ENCODE measurements at places on chromosomes 7 and 10. TPM values are rescaled to one million over a fixed set of nuclear protein-coding genes. Genes with fewer than 3 reads are reported as not detected.

DNA sequence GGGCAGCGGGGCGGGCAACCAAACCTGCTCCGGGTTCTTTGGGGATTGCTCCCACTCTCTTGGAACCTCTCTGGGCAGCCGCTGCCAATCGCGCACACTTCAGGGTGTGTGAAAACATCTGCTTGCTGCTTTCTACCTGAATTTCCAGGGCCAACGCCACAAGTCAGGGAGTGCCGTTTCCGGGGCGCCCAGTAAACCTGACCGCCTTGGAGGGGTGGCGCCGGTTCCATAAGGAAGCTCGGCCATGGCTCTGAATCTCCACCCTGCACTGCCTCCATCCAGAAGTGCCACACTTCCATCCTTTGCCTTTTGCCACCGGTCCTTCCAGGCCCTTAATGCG is 679 bp upstream of the AFAP1L2 start:
- H3K27me3 ChIP-seq, result peaks cover 67% of the 10 kb centered on the region
- no peak for DNase-seq
- H3K4me1 ChIP-seq, result peaks cover 18% of the 10 kb centered on the region

DNA sequence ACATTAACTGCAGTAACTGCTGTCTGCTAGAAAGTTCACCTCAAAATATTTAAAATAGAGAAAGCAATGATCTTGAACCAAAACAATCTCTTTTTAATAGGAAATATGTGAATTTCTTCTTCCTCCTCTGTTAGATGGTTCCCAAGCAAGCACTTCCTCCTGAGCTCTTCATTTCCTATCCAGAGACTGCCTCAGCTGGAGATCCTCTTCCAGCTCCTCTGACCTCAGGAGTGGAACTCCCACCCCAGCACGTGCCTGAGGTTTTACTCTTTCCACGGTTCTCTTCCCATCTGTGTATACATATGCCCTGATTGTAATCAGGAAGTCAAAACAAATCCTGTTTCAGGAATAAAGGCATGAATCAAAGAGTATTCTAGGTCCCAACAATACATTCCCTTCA is 5.6 kb downstream of the DENND11 start:
- no peak overlapping the region for H3K4me3 ChIP-seq
- no peak overlapping the region for H3K27ac ChIP-seq
- DNase-seq, result no peak
- peaks cover 12% of the 10 kb centered on the region for H3K4me1 ChIP-seq

DNA sequence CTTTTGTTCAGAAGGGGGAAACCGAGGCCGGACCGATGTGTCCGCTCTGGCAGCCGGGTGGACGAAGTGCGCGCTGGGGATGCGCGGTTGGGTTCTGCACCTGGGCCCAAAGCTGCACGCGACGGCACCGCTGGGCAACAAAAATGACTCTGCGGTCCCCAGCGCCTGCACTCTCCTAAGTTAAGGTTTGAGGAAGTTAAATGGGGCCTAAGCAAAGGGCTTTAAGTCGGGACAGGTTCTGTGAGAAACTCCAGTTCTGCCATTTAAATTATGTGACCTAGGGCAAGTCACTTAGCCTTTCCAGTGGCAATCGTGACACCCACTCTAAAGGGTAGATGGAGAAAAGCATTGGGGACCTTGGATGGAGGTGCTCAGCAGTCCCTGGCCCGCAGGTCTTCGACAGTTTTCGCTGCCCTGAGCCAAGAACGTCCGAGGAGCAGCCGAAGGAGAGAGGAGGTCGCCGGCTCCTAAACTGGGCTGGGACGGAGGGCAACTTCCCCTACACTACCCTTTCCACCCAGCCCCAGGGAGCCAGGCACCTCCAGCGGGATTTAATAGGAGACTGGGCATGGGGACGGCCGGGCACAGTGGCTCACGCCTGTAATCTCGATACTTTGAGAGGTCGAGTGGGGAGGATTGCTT is 534 bp upstream of the ACBD5 start:
- H3K27ac ChIP-seq, result peak overlapping the region; percentile 99
- H3K27me3 ChIP-seq, result peaks cover 3% of the 10 kb centered on the region
- H3K4me1 ChIP-seq, result peaks cover 30% of the 10 kb centered on the region
- peaks cover 3% of the 10 kb centered on the region for H3K36me3 ChIP-seq

GRCh38 chr7:102412548-102412947 is 16.4 kb downstream of the PRKRIP1 start:
- H3K4me1 ChIP-seq, result no peaks in the 10 kb centered on the region
- no peak for DNase-seq
- H3K27me3 ChIP-seq, result no peaks in the 10 kb centered on the region
- no peak overlapping the region for H3K27ac ChIP-seq
- H3K36me3 ChIP-seq, result peaks cover 66% of the 10 kb centered on the region

DNA sequence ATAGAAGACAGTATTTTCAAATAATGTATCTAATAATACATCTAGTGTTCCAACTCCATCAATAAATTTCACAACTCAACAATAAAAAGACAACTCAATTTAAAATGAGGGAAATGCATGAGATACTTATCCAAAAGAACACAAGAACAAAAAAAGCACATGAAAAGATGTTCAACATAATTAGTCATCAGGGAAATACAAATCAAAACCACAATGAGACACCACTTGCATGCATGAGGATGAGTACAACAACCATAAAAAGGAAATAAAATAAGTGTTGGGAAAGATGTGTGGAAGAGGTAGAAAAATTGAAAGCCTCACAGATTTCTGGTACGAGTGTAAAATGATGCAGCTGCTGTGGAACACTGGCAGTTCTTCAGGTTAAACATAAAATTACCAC is 111.6 kb upstream of the PTPRZ1 start:
- no peak overlapping the region for H3K27ac ChIP-seq
- no peaks in the 10 kb centered on the region for H3K36me3 ChIP-seq
- H3K4me1 ChIP-seq, result peaks cover 4% of the 10 kb centered on the region
- no peak for DNase-seq
- no peak overlapping the region for H3K4me3 ChIP-seq
- H3K27me3 ChIP-seq, result peaks cover 10% of the 10 kb centered on the region

NCF1 gene
- total RNA-seq, result 0.27 TPM

OGDHL gene
- 10.4 TPM for total RNA-seq

GRCh38 chr10:127984945-127985344 is 78.0 kb downstream of the PTPRE start:
- no peak overlapping the region for H3K27ac ChIP-seq
- peaks cover 1% of the 10 kb centered on the region for H3K36me3 ChIP-seq
- peaks cover 17% of the 10 kb centered on the region for H3K4me1 ChIP-seq
- DNase-seq, result no peak
- H3K4me3 ChIP-seq, result no peak overlapping the region

MAT1A gene
- total RNA-seq, result 0.09 TPM

GRCh38 chr7:101829374-101829773 is 11.9 kb downstream of the CUX1 start:
- no peak overlapping the region for H3K4me3 ChIP-seq
- DNase-seq, result no peak
- H3K27ac ChIP-seq, result no peak overlapping the region
- H3K4me1 ChIP-seq, result peaks cover 29% of the 10 kb centered on the region
- peaks cover 14% of the 10 kb centered on the region for H3K36me3 ChIP-seq
- no peaks in the 10 kb centered on the region for H3K27me3 ChIP-seq

- no peak overlapping the region for H3K4me3 ChIP-seq
- no peak overlapping the region for H3K27ac ChIP-seq
- no peak for DNase-seq
Measured at GRCh38 chr10:63770523-63770922, 249.3 kb downstream of the REEP3 start.

DNA sequence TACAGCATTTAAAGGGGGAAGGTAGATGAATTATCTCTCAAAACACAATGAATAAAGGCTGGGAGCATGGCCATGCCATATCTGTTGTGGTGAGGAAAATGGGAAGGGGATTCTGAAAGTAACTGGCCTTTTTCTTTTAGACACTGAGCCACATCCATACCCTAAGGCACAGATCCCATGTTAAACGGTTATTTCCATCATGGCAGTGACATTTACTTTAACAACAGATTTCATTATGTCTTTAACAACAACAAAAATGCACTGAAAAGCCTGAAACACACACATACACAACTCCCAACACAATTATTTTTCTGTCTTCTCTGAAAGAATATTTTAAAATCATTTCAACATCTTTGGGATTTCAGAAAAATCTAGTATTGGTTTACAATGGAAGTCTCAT is 176.1 kb upstream of the FZD1 start:
- H3K27me3 ChIP-seq, result no peaks in the 10 kb centered on the region
- H3K36me3 ChIP-seq, result no peaks in the 10 kb centered on the region
- H3K4me1 ChIP-seq, result peaks cover 5% of the 10 kb centered on the region
- no peak overlapping the region for H3K4me3 ChIP-seq
- no peak overlapping the region for H3K27ac ChIP-seq
- no peak for DNase-seq

WDR11 gene
- total RNA-seq, result 76.0 TPM

DNA sequence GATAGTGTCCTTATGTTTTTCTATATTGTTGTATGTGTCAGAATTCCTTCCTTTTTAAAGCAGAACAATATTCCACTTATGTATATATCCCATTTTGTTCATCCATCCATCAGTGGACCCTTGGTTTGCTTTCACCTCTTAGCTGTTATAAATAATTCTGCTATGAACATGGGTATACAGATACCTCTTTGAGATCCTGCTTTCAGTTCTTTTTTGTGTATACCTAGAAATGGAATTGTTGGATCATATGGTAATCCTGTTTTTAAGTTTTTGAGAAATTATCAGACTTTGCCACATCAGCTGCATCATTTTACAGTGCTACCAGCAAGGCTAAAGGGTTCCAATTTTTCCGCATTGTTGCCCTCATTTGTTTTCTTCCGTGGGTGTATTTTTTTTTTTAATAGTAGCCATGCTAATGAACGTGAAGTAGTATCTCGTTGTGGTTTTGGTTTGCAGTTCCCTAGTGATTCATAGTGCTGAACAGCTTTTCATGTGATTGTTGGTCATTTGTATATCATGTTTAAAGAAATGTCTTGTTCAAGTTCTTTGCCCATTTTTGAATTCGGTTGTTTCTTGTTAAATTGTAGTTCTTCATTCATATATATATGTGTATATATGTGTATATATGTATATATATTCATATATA is 87.8 kb downstream of the LCOR start:
- H3K4me3 ChIP-seq, result no peak overlapping the region
- no peaks in the 10 kb centered on the region for H3K4me1 ChIP-seq
- H3K27me3 ChIP-seq, result no peaks in the 10 kb centered on the region
- no peak overlapping the region for H3K27ac ChIP-seq
- H3K36me3 ChIP-seq, result peaks cover 27% of the 10 kb centered on the region

DNA sequence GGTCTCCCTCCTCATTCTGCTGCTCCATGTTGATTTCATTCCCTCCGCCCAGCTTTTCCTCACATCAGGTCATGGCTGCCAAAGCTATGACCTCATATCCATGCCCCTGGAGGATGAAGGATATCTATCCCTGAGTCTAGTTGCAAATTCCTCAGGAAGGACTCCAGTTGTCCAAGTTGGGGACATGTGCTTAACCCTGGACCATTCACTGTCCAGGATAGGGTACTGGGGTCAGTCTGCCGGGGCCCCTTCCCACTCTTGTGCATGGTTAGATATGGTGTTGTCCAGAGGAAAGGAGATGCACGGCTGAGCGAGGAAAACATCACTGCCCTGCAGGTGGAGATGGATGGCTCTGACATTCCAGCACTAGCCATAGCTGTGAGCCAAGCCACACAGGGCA is 51.9 kb upstream of the COMTD1 start:
- peaks cover 25% of the 10 kb centered on the region for H3K4me1 ChIP-seq
- peaks cover 35% of the 10 kb centered on the region for H3K27me3 ChIP-seq
- no peak overlapping the region for H3K27ac ChIP-seq
- no peak for DNase-seq

- peaks cover 6% of the 10 kb centered on the region for H3K27me3 ChIP-seq
- no peak overlapping the region for H3K27ac ChIP-seq
- H3K4me3 ChIP-seq, result no peak overlapping the region
- no peaks in the 10 kb centered on the region for H3K4me1 ChIP-seq
Measured at GRCh38 chr7:95929710-95930280, 157.4 kb downstream of the DYNC1I1 start.

PON1 gene
- total RNA-seq, result not detected

COL28A1 gene
- 1.8 TPM for total RNA-seq

DNA sequence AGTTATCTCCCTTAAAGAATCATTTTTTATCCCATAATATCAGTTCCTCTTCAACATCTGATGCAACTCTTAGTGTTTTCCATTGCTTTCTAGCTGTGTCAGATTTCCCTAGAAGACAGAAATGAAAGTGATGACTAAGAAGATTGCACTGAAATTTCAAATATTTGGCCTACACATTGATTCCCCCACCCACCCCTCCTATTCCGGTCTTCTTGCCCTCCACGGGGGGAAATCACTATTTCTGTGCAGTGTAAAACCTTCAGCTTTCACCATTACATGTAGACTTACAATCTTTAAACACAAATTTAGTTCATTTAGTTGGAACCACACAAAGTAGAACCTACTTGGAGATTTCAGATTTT is 63.7 kb upstream of the IL6 start:
- no peaks in the 10 kb centered on the region for H3K36me3 ChIP-seq
- no peak overlapping the region for H3K27ac ChIP-seq
- peaks cover 2% of the 10 kb centered on the region for H3K4me1 ChIP-seq
- no peaks in the 10 kb centered on the region for H3K27me3 ChIP-seq

GRCh38 chr10:93754761-93755160 is 3.0 kb upstream of the LGI1 start:
- no peak overlapping the region for H3K27ac ChIP-seq
- no peaks in the 10 kb centered on the region for H3K36me3 ChIP-seq
- peaks cover 32% of the 10 kb centered on the region for H3K4me1 ChIP-seq
- DNase-seq, result no peak

DKK1 gene
- 12.7 TPM for total RNA-seq

DNA sequence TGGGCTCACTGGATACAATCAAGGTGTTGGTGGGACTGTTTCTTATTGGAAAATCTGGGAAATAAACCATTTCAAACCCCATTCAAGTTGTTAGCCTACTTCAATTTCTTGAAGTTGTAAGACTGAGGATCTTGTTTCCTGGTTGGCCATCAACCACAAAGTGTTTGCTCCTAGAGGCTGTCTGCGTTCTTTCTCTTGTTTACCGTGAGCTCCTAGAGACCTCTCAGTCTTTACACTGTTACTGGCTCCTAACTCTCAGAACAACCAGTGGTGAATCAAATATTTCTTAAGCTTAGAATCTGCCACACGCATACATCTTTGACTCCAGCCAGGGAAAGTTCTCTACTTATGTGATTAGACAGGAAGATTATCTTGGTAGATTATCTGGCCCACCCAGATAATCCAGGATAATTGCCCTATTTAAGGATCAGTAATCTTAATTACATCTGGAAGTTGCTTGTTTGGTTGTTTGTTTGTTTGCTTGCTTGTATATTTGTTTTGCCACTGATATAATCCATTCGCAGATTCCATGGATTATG is 798.7 kb downstream of the IPMK start:
- H3K4me1 ChIP-seq, result no peaks in the 10 kb centered on the region
- H3K27me3 ChIP-seq, result no peaks in the 10 kb centered on the region
- H3K4me3 ChIP-seq, result no peak overlapping the region
- no peaks in the 10 kb centered on the region for H3K36me3 ChIP-seq
- no peak overlapping the region for H3K27ac ChIP-seq

C1QL3 gene
- not detected for total RNA-seq

- H3K4me3 ChIP-seq, result no peak overlapping the region
- H3K36me3 ChIP-seq, result no peaks in the 10 kb centered on the region
- peaks cover 87% of the 10 kb centered on the region for H3K4me1 ChIP-seq
- no peaks in the 10 kb centered on the region for H3K27me3 ChIP-seq
Measured at GRCh38 chr10:79262959-79263746, 84.1 kb upstream of the PPIF start.

SVIL gene
- 302 TPM for total RNA-seq

Measured in mesothelial cell of epicardium (in vitro differentiated cells).